ENCODE measurements at places on chromosomes 3 and 15.
A peak's percentile ranks its signal among the peaks of the same experiment; 100 is the strongest.

- DNase-seq = no peak
Observed at GRCh38 chr3:148187296-148187695, 510.4 kb upstream of the AGTR1 start.

- no peak for DNase-seq
Observed at GRCh38 chr3:157275832-157276231, 115.9 kb upstream of the CCNL1 start.

DNA sequence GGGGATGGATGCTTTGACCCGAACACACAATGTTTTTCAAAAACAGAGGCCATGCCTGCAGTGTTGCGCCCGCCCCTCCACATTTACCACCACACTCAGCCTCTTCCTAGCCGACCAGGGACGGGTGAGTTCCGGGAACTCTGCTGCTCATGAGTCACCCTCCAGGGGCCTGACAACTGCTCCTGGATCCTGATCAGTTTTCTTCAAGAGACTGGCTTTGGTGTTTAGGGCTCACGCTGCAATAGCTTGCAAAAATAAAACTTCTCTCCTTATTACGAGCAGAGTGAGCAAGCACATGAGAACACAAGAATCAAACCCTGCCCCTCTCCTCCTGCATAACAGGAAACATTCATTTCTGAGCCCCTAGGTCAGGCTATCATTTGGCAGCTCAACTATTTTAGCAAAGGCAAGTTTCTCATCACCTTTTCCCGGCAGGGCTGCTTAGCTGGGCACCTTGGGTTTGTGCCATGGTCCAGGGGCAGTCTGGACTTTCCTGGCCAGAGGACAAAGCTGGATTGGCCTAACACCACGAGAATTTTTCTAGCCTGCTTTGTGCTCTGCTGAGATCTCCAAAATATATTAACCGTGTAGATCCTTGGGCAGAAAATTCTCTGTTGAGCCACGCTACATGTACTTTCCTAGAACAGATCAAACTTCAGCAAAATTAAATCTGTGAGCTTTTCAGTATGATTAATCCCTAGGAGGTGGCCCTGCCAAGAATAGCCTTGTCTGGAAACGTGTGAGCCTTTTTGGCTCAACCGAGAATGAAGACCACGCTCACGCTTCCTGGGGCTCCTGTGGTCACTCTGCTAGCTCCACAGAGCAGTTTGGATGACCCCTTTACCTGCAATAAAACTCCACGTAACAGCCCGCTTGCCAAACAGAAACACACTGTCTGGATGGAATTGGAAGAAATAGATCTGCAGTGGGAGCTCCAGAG, 52.7 kb upstream of the SPATA12 start:
- DNase-seq = no peak

GRCh38 chr3:19543212-19543841, 390.7 kb downstream of the EFHB start:
- DNase-seq = no peak

GRCh38 chr15:87614704-87615103, 641.8 kb downstream of the NTRK3 start:
- no peak for DNase-seq

GRCh38 chr3:184760337-184761074, 48.6 kb upstream of the MAGEF1 start:
- no peak for DNase-seq

GRCh38 chr3:148998715-148999423, 7.5 kb downstream of the GYG1 start:
- no peak for DNase-seq

- no peak for DNase-seq
Observed at GRCh38 chr3:106728315-106729098, 648.7 kb upstream of the CCDC54 start.

GRCh38 chr3:170689893-170690660, 104.2 kb upstream of the SLC7A14 start:
- DNase-seq = peak; percentile 24

GRCh38 chr15:66761726-66762595, 59.9 kb downstream of the SMAD6 start:
- no peak for DNase-seq

GRCh38 chr15:48722764-48723661, 77.5 kb upstream of the FBN1 start:
- no peak for DNase-seq

- no peak for DNase-seq
Observed at GRCh38 chr3:177824841-177825240, 627.6 kb upstream of the TBL1XR1 start.

DNA sequence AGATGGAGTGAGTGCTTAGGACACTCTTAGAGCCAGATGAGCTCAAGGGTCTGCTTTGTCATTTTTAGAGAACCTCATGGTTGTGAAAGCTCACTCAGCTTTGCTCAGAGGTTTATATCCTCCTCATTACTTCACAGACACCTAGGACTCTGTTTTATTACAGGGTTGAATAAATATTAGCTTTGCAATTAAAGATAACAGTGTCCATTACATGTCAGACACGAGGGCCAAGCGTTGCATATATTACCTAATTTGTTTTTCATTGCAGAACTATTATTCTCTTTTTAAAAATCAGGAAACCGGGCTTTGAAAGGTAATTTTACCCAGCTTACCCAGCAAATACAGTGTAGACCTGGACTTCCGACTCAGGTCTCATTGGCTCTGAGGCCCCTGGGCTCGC, 16.1 kb downstream of the MAP6D1 start:
- no peak for DNase-seq

DNA sequence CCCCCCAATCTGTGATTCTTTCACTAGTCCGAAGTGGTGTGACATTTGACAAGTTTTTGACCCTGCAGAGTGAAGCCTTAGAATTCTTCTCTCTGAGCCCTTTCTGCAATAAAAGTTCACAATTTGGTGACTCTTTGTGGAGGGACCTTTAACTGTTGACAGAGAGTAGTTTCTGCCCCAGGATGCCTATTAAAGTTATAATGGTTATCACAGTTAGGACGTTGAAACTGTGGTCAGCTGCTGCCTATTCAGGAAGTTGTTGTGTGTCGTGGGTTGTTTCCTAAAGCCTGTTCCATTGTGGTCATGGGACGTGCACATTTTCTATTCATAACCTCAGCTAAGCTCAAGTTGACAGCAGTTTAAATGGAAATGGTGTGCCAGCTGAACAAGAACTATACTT, 274.5 kb downstream of the NEK10 start:
- no peak for DNase-seq

GRCh38 chr3:189144645-189145044, 27.1 kb upstream of the TPRG1 start:
- peak; percentile 13 for DNase-seq

DNA sequence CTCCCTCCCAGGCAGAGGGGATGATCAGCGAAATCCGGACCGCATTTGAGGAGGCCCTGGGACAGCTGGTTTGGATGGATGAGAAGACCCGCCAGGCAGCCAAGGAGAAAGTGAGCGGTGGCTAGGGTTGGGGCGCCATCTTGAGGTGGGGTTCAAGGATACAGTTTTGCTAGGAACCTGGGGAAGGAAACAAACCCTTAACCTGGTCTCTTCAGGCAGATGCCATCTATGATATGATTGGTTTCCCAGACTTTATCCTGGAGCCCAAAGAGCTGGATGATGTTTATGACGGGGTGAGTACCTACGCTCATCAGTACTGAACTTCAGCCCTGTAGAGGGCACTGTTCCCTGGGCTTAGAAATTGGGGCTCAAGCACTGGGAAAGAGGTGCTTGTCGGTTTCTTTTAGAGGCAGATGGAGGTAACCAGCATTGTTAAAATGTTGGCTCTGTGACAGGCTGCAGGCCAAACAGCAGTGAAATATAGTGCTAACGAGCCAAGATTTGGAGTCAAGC, 9.6 kb upstream of the PSMD2 start:
- DNase-seq = peak; percentile 70

DNA sequence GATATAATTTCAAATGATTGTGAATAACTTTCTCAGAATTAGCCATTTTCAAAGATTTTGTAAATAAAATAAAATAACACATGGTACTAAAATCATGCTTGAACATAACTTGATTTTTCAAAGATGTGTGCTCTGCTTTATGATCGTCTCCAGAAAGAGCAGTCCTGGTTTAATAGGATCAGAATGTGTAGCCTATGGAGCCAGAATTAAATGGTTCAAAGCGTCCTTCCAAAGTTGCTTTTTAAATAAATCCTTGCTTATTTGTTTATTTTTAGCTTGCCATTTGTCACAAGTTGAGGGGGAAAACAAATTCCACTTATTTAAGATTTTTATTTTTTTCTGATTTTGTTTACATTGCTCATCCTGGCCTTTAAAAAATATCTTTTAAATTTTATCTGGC, 123.7 kb upstream of the SPRED1 start:
- DNase-seq = no peak

DNA sequence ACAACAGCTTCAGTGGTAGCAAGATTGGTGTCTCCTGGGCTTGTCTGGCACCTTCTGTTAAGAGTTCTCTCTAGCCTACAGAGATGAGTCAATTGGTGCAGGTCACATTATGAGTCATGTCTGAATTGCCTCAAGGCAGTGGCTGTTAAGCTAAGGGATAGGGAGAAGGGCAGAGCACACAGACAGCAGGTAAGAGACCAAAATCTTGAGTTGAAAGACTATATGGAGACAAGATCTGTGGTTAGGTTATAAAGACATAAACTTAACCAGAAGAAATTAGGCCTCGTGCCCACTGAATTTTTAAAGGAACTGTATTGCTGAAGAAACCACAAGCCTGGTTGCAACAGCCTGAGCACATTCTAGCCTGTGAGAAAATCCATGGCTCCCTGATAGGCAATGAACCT, 19.2 kb upstream of the KPNA1 start:
- DNase-seq = peak; percentile 42

DNA sequence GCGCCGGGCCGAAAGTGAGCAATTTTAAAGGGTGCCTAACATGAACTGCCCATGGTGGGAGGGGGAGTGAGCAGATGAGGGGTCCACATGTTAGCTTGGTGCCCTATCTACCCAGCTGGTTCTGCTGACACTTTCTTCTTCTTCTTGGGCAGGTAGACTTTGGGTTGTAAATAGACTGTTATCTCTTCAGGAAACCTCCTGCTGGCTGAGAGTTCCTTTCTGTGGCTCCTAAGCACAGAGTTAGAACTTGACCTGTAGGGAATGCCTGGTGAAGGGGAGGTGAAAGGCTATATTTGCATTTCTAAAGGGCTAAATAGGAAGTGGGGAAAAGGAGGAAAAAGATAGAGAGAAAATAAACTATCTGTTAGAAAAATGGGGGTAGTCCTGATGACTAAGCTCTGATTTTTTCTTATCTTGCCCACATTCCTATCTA, 521.4 kb upstream of the TGFBR2 start:
- DNase-seq = no peak

- no peak for DNase-seq
Observed at GRCh38 chr15:33699691-33700447, 268.4 kb upstream of the CHRM5 start.

DNA sequence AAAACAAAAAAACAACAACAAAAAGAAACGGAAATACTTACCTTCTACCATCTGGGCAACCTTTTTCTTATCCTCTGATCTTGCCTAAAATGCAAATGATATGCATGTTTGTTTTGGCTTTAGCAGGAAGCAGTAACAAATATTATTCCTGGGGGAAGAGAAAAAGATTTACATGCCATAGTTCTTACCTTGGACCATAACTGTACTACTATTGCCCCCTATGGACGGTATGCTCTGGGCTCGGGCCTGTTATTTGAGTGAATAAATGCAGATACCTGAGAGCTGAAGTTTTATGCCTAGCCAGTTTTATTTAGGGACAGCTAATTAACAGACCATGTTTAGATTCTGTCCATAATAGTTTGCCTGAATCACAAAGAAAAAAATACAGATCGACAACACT, 12.6 kb upstream of the STARD5 start:
- peak; percentile 33 for DNase-seq

DNA sequence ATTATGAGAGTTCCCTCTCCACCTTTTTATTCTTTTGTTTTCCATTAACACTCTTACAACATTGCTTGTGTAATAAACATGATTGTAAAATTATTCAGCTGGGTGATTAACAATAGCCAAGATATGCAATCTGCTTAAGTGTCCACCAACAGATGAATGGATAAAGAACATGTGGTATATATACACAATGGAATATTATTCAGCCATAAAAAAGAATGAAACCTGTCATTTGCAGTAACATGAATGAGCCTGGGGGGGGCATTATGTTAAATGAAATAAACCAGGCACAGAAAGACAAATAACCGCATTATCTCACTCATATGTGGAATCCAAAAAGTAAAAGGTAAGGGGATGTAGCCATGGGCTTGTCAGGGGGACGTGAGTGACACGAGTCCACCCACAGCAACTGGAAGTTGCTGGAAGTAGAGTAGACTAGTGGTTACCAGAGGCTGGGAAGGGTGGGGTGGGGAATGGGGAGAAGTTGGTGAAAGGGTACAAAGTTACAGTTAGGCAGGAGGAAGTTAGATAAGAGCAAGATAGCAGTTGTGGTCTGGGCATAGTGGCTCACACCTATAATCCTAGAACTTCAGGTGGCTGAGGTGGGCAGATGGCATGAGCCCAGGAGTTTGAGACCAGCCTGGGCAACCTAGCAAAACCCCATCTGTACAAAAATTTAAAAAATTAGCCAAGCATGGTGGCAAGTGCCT, 28.7 kb upstream of the CD47 start:
- DNase-seq = no peak

DNA sequence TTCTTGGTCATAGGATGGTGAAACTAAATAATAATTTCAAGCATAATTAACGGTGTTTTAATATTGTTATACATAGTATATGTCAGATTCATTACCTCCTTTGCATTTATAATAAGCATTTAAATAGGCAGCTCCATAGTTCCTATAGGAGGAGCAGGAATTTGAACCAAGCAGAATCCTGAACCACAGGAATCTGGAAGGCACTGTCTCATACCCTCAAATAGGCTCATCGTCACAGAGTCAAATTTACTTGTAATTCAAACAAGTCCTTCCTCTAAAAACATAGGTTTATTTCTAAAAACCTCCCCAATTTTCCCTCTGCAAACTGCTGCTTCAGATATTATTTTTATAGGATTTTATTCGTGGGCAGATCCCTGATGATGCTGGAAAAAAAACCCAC, 376.3 kb upstream of the ARHGEF26 start:
- DNase-seq = no peak

- DNase-seq = no peak
Observed at GRCh38 chr3:77868725-77869124, 828.8 kb downstream of the ROBO2 start.

DNA sequence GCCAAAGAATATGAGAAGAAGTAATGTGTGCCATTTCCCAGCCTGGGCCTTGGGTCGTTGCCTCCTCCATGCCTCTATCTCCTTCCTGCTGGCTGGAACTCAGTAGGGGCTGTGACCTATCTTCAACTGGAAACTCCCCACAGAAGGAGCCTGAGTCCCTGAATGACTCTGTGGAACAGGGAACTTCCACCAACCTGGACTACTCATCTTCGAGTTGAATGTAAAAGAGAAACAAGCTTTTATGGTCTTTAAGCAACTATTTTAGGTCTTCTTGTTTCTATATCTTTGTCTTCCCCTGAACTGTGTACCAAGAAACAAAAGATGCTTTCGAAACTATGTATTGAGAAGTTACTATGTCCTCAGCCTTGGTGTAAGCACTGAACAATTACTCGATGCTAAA, 355.3 kb upstream of the NR2F2 start:
- DNase-seq = no peak

DNA sequence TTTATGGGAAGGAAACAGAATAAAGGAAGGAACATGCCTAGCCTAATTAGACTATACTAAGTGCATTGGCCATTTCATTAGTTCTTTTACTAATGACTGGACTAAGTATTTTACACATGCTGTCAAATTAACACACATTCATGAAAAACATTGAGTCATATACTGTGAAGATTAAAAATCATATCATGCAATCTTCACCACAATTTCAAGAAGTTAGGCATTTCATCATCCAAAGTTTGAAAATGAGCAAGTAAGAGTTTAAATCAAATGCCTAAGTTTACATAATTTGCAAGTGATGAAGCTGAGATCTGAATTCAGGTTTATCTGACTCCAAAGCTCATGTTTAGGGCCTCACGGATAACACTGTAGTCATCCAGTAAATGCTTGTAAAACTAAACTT, 601.0 kb downstream of the PDCD6IP start:
- DNase-seq = no peak
